NCI-H748 treated with DMSO at 0.1 percent for 48 hours (cell line): ENCODE measurements at places on chromosomes 2 and 18.

DNA sequence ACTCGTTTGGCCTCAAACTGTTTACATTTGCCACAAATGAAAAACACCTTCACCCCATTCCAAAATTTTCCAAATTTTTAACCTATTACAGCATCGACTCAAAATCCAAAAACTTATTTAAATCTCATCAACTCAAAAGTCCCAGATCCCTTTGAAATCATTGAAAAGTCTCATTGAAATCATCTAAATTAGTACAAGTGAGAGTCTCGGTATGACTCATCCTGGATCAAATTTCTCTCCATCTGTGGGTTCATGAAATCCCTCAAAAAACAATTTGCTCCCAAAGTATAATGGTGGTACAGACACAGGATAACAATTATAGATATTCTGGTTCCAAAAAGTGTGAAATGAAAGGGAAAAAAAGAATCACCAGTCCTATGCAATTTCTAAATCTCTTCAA, 65.1 kb downstream of the LRP1B start:
- no peak for DNase-seq

DNA sequence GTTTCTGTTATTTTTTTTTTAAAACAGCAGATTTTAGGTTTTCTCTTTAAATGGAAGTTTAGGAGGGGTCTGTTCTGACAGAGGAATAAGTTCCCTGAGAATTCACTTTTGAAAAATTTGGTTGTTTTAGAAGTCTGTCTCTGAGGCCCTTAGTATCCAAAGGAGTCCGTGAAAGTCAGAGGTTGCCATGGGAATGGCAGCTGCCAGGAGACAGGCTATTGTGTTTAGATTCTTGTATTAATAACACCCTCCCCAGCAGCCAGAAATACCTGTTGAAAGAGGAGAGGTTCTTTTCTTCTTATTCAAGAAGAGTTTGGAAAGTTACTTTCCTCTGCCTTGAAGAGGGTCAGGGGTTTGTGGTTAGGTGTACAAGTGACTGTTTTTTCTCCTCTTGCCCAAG, 29.5 kb downstream of the TNP1 start:
- peak; percentile 54 for DNase-seq

- DNase-seq = no peak
Measured at GRCh38 chr2:238143239-238143951, 4.9 kb downstream of the KLHL30 start.

DNA sequence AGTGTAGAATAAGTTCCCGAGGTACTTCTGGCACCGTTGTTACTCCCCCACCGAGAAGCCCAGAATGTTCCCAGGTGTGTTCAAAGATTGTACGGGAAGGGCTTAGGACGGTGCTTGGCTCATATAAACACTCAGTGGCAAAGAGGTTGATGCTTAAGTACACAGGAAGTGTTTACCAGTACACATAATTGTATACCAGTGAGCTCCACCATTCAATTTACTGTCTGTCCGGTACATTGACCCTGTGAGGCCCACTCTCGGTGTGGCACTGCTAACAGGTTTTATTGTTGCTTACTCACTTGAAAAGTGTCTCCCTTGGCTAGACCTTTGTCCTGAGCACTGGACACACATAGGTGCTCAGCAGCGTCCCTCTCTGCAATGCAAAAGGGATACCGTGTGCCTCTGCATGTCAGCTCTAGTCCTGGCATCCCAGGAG, 191.0 kb downstream of the NEDD4L start:
- DNase-seq = peak; percentile 30

DNA sequence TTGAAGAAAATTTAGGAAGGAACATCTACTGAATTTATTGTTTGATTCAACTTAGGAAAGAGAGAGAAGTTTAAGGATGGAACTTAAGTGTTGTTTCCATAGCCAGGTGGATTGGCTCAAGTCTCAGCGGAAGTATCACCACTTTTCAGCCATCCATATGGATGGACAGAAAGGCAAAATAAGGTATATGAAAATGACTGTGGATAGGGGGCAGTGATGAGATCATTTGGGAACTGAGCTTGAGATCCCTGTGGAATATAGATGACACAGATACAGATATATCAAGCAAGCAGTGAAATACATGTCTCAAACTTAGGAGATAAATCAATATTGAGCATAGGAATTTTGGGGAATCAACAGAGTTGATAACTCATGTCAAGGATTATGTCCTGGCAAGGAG, 1462.7 kb upstream of the NXPH2 start:
- DNase-seq = no peak
